ENCODE measurements at places on chromosomes 6 and 20. TPM values are rescaled to one million over a fixed set of nuclear protein-coding genes. Genes with fewer than 3 reads are reported as not detected.
A peak's percentile ranks its signal among the peaks of the same experiment; 100 is the strongest.

DNA sequence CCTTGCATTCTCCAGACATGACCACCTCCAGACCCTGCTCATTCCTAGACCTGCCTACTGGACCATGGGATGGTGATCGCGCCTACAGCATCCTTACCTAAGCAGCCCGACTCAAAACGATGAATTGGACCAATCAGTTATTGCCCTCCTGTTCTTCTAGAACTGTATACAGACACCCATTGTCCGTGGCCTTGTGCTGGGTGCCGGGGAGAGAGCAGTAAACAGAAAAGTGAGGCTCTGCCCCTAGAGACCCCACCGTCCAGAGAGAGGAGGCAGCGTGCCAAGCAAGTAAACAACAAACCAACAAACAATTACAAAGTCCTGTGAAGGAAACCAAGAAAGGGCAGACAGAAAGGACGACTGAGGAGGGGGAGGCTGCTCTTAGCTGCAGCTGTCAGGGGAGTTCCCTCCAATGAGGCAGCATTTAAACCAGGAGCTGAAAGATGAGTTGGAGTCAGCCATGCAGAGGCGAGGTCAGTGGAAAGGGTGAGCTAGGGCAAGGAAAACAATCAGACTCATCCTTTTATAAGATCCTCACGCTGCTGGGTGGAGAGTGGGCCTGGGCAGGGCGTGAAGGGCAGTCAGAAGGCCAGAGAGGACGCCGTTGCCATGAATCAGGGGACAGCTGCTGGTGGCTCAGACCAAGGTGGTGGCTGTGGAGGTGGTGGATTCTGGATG lies 37.6 kb upstream of the BLCAP start:
- DNase-seq: no peak

DNA sequence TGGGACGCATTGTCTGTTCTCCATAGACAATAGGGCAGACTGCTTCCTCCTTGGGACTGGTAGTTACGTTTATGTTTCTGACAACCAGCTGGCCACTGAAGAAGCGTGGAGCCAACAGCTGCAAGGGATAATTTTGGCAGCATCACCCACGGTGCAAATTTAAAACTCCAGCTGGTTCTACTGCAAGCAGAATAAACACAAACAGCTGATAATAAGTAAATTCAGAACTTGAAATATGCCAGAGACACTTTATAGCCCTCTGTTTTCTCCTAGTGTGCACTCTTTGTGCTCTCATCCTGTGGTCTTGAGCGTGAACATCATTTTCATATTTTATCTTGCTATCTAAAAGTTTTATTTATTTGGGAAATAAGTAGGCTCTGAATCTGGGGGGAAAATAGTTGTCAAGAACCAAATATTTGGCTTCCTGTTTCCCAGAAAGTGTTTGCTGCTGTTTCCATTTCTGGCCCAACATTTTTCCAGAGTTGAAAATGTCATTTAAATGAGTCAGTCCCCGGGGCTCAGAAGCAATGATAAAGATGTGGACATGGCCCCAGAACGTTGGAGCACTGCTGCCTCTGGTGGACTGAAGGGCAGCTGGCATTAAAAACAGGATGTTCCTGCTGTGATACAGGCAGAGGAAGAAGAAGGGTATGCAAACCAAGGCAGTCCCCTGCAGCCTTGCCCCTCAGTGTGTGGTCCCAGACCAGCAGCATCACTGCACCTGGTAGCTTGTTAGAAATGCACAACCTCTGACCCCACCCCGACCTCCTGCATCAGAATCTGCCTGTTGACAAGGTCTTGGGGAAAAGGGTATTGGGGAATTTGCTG lies 12.5 kb upstream of the THBD start:
- no peak for DNase-seq

- peak; percentile 22 for DNase-seq
Measured at GRCh38 chr6:41182069-41183034, 18.6 kb downstream of the TREML2 start.

DNA sequence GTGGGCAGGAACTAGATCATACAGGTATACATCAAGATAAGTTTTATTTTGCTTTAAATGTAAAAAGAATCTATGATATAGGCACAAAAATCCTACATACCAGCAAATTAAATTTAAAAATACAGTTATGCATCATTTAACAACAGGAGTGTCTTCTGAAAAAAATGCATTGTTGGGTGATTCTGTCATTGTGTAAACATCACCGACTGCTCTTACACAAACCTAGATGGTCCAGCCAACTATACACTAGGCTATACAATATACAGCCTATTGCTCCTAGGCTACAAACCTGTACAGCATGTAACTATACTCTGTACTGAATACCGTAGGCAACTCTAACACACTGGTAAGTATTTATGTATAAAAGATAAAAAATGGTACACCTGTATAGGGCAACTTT lies 139.4 kb downstream of the RNGTT start:
- DNase-seq: no peak

DNA sequence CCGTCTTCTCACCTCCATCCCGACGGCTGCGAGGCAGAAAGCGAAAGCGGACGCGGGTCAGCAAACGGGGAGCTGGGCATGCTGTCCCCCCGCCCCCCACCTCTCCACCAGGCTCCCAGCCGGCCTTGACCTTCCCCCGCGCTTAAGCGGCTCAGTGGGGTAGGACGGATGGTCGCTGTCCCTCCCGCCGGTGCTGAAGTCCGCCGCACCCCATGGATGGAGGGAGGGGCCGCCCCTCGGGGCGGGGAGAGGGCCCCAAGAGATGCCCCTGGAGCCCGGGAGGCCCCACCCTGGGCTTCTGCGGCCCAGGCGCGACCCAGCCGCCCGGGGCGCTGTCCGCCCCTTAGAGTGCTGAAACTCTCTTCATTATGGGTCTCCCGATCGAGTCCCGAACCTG lies at the start of gene KCNB1:
Gene KCNB1 (minus strand): TSS at position 48 of the 397 bp plus-strand sequence. CDS start 188 bp downstream, outside the sequence.
- DNase-seq: peak; percentile 68

- DNase-seq: no peak
Measured at GRCh38 chr6:123636282-123636681, 468 bp downstream of the TRDN start.

DNA sequence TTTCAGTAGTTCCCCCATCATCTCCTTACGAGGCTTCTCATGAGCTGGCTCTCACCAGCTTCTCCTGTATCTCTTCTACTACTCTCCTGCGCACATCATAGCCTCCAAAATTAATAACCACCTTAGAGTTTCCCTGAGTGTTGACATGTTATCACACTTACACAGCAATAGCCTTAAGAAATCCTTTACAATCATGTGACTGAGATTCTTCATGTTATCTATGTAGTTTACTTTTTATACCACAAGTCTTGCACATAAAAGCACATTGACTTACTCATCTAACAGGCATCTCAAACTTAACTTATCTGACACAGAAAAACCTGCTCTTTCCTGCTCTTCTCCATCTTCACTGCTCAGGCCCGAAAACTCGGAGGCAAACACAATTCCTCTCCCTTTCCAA lies 103.7 kb upstream of the TAB2 start:
- no peak for DNase-seq

GRCh38 chr6:20092071-20092566 lies 120.2 kb downstream of the MBOAT1 start:
- DNase-seq: no peak

- DNase-seq: no peak
Measured at GRCh38 chr6:112770308-112770707, 423.2 kb downstream of the RFPL4B start.

- no peak for DNase-seq
Measured at GRCh38 chr6:16108921-16109658, 19.8 kb upstream of the MYLIP start.

GRCh38 chr6:17851001-17851719 lies 136.3 kb downstream of the KIF13A start:
- DNase-seq: no peak

DNA sequence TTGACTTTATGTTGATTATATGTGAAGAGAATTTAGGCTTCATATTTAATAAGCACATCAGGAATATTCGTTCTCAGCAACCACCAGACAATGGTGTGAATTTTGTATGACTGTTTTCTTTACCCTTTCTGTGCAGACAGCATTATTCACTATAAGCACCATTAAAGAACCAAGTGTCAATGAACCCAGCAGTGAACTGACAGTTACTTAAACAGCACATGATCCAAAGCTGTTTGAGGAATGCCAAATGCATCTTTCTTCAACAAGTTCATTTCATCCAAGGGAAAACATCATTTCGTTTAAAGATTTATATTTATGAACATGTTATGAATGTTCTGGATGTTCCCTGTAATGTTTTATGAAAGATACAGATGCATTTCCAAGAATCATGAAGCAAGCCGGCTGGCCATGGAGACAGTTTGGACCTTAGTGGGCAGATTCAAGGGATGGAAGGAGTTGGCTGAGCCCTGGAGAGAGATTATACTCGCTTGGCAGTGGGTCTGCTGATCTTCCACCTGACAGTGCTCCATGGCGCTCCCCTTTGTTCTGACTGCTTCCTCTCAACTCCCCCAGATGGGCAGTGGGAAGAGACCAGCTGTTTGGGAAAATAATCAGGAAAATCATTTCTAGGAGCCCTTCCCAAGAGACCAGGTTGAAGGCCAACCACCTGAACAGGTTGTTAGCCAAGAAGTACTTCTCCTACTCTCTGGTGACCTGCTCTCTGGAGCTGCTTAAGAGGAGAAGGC lies 326.0 kb upstream of the RSPO3 start:
- no peak for DNase-seq

DNA sequence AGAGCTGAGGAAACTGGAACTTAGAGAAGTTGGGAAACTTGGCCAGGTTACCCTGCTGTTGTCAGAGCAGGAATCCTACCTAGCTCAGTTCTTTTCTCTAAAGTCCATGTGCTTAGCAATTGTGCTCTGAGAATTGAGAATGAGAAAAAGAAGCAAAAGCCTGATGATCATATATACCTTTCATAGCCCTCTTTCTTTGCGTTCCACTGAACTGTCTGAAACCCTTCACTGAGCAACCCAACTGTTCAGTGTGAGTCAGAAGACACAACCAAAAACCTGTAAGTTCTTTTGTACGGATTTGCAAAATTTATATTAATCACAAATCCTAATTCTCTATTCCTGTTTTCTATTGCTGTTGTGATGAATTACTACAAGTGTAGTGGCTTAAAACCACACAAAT lies 80.6 kb downstream of the PHF3 start:
- no peak for DNase-seq

DNA sequence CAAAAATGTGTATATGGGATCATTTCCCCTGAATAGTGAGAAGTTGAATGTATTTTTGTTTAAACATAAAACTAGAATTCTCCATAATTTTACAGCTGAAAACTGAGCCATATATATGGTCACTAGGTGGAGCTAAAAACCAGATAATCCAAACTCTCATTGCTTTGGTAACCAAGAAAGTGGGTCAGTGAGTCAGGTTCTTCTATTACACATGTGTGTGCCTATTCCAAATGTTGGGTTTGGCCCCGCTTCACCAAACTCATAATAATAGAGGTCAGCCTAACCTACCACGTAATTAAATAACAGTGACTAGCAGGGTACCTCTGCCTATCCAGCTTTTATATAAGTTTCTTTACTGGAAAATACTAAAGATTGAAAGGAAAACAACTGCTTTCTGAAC lies 19.3 kb upstream of the RNGTT start:
- no peak for DNase-seq

GRCh38 chr6:19004176-19004575 lies 617.0 kb downstream of the RNF144B start:
- DNase-seq: no peak

The ZNF512B gene
- 34.0 TPM for total RNA-seq

The MCHR2 gene
- total RNA-seq: not detected

The PIM1 gene
- 9.1 TPM for total RNA-seq

The LAMA4 gene
- total RNA-seq: 14.7 TPM

The DLL1 gene
- total RNA-seq: 59.8 TPM

The MAN1A1 gene
- total RNA-seq: 3.3 TPM

The PHACTR3 gene
- total RNA-seq: 22.4 TPM

The ERVFRD-1 gene
- not detected for total RNA-seq
